ENCODE measurements at places on chromosomes 5 and 9.

- H3K27me3 ChIP-seq = no peaks in the 10 kb centered on the region
- H3K4me3 ChIP-seq = no peak overlapping the region
- no peaks in the 10 kb centered on the region for H3K4me1 ChIP-seq
- no peaks in the 10 kb centered on the region for H3K36me3 ChIP-seq
Measured at GRCh38 chr5:116340799-116341198, 233.8 kb downstream of the SEMA6A start.

DNA sequence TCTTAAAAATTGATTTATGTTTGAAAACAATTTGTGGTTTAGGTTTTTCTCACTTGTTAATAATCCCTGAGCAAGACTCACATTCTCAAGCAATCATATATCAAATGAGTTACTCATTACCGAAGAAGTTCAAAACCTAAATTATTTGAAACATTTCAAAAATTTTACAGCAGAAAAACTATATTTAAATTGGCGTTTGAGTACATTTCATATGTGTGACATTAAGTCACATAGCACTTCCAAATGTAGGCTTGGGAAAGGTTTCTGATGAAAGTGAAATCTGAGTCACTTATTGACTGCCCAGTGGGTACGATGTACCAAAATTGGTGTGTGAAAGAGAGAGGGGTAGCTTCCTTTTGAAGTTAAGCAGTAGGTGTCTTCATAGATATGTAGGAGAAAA lies 411.4 kb upstream of the SGCD start:
- no peak for DNase-seq
- H3K4me3 ChIP-seq = no peak overlapping the region
- H3K36me3 ChIP-seq = no peaks in the 10 kb centered on the region
- H3K27ac ChIP-seq = no peak overlapping the region

GRCh38 chr5:9686216-9686615 lies 56.1 kb upstream of the TAS2R1 start:
- no peak for DNase-seq
- no peak overlapping the region for H3K4me3 ChIP-seq
- H3K27ac ChIP-seq = no peak overlapping the region
- H3K27me3 ChIP-seq = no peaks in the 10 kb centered on the region
- no peaks in the 10 kb centered on the region for H3K36me3 ChIP-seq
- H3K4me1 ChIP-seq = no peaks in the 10 kb centered on the region

- H3K4me3 ChIP-seq = no peak overlapping the region
- peaks cover 23% of the 10 kb centered on the region for H3K4me1 ChIP-seq
- H3K36me3 ChIP-seq = no peaks in the 10 kb centered on the region
- no peaks in the 10 kb centered on the region for H3K27me3 ChIP-seq
- no peak overlapping the region for H3K27ac ChIP-seq
- no peak for DNase-seq
Measured at GRCh38 chr9:35905051-35905781, 786 bp upstream of the HRCT1 start.

DNA sequence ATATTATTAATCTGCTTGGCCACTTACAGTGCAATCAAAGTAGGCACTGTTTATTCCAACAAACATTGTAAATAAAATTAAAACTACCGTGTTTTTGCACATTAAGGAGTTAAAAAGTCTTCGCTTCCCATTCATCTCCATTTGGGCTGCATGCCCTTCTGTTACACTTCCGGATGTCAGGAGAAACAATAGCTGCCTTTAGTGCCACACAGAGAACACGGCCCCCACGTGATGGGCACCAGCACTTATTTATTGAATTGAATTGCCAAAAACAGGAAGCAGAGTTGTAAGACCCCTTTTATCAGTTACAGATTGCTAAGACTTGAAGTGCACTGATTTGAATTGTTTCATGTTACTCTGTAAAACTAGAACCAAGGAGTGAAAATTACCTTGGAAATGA lies 80.4 kb downstream of the LHFPL2 start:
- peaks cover 11% of the 10 kb centered on the region for H3K4me1 ChIP-seq
- H3K27me3 ChIP-seq = no peaks in the 10 kb centered on the region
- H3K36me3 ChIP-seq = no peaks in the 10 kb centered on the region
- no peak overlapping the region for H3K4me3 ChIP-seq
- no peak for DNase-seq

DNA sequence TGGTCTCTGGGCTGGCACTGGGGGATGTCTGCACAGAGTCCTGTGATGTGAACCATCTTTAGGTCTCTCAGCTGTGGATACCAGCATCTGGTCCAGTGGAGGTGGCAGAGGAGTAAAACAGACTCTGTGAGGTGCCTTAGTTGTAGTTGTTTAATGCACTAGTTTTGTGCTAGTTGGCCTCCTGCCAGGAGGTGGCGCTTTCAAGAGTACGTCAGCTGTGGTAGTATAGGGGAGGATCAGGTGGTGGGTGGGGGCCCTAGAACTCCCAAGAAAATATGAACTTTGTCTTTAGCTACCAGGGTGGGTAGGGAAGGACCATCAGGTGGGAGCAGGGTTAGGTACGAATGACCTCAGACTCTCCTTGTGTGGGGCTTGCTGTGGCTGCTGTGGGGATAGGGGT lies 197.1 kb downstream of the TMC1 start:
- no peak overlapping the region for H3K27ac ChIP-seq
- H3K27me3 ChIP-seq = no peaks in the 10 kb centered on the region
- DNase-seq = no peak
- no peak overlapping the region for H3K4me3 ChIP-seq
- H3K4me1 ChIP-seq = peaks cover 2% of the 10 kb centered on the region

- H3K36me3 ChIP-seq = no peaks in the 10 kb centered on the region
- no peaks in the 10 kb centered on the region for H3K27me3 ChIP-seq
- no peak overlapping the region for H3K4me3 ChIP-seq
- no peaks in the 10 kb centered on the region for H3K4me1 ChIP-seq
- no peak for DNase-seq
Measured at GRCh38 chr5:10703676-10704075, 57.4 kb downstream of the DAP start.

DNA sequence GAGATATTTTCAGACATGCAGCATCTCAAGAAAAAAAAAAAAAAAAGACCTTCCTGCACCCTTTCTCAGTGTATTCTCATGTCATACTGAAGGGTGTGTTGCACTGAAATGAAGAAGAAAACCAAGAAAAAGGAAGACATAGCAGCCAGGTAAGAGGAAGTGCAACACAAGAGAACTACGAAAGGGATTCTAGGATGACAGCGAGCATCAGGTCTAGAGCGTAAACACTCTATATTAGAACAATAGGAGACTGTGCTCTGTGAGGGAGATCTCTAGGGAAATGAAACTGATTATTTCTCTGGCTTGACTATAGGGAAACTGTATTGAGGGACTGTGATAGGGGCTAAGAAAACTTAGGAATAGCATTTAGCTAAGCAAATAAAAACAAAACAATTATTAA lies 30.0 kb downstream of the BTF3 start:
- no peaks in the 10 kb centered on the region for H3K36me3 ChIP-seq
- DNase-seq = no peak
- H3K4me1 ChIP-seq = no peaks in the 10 kb centered on the region
- no peaks in the 10 kb centered on the region for H3K27me3 ChIP-seq
- no peak overlapping the region for H3K4me3 ChIP-seq

DNA sequence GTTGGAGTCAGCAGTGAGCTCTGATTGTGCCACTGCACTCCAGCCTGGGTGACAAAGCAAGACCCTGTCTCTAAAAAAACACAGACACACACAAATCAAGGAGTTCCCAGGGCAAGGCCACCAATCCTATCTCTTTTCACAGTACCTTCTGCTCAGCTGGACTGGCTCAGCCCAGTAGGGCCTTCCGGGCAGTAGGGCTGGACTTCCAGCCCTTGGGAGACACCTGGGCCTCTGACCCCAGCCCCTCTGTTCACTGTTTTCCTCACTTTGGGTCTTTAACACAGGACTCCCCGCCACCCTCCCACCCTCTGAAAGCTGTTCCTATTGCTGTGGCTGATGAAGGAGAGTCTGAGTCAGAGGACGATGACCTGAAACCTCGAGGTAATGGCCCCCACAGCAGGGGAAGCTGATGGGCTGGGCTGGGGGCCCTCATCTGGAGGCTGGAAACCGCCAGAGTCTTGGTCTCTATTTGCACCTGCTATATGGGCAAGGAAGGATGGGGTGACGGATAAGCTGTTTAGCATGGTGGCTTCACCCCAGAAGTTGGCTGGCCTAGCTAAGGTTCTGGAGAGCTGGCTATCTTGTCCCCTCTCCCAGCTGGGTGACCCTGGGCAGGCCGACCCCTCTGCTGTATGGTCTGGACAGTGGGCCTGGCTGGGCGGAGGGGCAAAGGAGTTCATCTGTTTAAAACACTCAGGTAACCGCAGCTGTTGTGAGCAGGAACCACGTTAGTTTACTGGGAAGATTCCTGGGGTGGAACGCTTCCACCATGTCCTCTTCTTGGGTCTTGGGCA lies 25.6 kb downstream of the USP20 start:
- H3K4me3 ChIP-seq = no peak overlapping the region
- H3K27me3 ChIP-seq = no peaks in the 10 kb centered on the region
- H3K36me3 ChIP-seq = peaks cover 64% of the 10 kb centered on the region
- H3K4me1 ChIP-seq = no peaks in the 10 kb centered on the region

GRCh38 chr9:129432297-129433154 lies 188.4 kb downstream of the C9orf50 start:
- H3K27me3 ChIP-seq = no peaks in the 10 kb centered on the region
- H3K27ac ChIP-seq = no peak overlapping the region
- H3K4me3 ChIP-seq = no peak overlapping the region

DNA sequence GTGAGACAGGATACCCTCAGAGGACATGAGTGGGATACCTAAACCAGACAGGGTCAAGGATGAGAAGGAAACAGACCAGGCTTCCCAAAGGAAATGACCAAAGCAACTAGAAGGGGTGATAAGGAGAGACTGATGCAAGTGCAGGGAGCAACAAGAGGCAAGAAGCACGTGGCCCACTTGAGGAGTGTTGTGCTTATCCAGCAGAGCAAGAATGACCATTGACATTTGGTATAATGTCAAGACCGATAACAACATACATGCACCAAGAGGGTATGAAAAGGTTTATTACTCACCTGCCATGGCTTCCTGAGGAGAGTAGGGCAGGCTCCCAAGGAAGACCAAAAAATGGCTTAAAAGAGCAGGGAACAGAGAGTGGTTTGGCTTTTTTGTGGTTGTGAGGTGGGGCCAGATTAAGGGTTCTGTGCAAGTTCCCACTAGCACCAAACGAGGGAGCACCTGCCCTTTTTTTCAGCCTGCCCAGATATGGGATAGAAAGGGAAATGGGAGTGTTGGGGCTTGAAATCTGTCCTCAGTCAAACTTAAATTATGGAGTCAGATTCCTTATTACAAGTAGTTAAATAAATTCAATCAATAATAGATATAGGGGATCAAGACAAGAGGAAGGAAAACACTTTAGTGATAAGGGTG lies 513.6 kb downstream of the RASEF start:
- peaks cover 2% of the 10 kb centered on the region for H3K4me1 ChIP-seq
- no peaks in the 10 kb centered on the region for H3K36me3 ChIP-seq
- H3K27me3 ChIP-seq = no peaks in the 10 kb centered on the region
- DNase-seq = no peak
- H3K27ac ChIP-seq = no peak overlapping the region
- H3K4me3 ChIP-seq = no peak overlapping the region

DNA sequence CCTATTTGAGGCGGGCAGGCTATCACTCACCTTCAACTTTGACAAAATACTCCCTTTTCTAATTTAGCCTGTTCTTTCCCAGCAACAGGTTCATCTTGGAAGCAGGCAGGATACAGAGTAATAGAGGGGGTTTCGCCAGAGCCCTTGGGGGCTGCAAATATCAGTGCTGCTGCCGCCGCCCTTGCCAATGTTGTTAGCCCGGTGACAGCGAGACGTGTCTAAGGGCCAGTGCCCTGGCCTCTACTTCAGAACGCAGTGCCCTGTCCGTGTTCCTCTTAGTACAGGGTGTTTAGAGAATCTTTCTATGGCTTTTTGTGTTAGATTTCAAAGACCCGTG lies 703 bp downstream of the FAM120AOS start:
- H3K27me3 ChIP-seq = no peaks in the 10 kb centered on the region

DNA sequence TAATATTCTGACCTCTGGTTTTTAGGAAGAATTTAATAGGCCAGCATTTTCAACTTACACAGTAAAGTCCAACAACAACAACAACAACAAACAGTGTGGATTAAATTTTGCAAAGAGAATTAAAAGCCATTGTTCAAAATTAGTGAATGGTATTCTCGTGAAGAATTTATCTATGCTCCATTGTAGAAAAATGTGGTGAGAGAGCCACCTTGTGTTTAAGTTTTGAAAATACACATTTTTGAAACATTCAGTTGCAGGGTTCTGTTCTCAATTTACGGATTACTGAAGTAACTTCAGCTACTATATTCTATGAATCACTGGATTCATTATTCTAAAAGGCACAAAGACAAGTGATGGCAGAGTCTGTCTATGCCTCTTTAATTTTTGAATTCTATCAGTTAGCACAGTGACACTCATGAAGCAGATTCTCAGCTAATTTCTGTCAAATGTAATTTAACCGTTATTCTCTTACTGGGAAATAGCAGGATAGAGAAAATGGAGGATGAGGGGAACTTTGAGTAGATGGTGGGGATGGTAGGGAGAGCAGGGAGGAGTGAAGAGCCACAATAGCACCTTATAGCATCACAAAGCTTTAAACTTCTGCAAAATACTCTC lies 11.0 kb downstream of the CCDC152 start:
- H3K4me1 ChIP-seq = no peaks in the 10 kb centered on the region
- DNase-seq = no peak
- no peaks in the 10 kb centered on the region for H3K27me3 ChIP-seq
- H3K36me3 ChIP-seq = no peaks in the 10 kb centered on the region

- no peaks in the 10 kb centered on the region for H3K36me3 ChIP-seq
- no peaks in the 10 kb centered on the region for H3K4me1 ChIP-seq
Measured at GRCh38 chr5:93078082-93079038, 502.7 kb downstream of the NR2F1-AS1 start.

DNA sequence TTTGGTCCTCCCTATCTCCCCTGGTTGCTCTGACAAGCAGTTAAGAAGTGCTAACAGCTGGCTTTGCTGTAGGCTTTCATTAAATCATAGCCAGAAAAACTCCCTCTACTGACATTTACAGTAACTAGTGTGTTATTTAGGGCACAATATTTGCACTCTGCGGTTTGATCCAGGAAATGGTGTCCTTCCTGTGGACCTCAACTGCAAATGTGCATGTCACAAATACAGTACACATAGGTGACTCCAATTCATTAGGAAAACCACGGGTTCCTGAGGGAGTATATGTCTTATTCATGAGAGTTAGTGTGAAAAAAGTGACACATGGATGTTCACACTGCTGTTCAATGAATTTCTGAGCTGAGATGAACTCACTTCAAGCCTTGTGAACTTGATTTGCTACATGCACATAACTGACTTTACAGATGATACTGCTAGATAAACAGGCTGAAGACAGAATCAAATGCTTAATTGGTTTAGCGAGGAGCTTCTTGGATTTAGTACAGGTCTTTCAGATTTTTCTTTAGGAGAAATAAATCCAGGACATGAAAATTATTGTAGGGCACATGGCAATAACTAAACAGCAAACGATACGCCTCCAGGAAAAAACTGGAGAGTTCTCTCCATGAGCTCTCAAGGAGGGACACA lies 281.5 kb downstream of the EFNA5 start:
- H3K27me3 ChIP-seq = no peaks in the 10 kb centered on the region
- H3K36me3 ChIP-seq = peaks cover 39% of the 10 kb centered on the region
- H3K27ac ChIP-seq = no peak overlapping the region
- no peak for DNase-seq

- H3K27ac ChIP-seq = no peak overlapping the region
- DNase-seq = no peak
- no peaks in the 10 kb centered on the region for H3K36me3 ChIP-seq
- no peak overlapping the region for H3K4me3 ChIP-seq
Measured at GRCh38 chr9:38062498-38063362, 6.3 kb downstream of the SHB start.

- no peak overlapping the region for H3K4me3 ChIP-seq
- peaks cover 4% of the 10 kb centered on the region for H3K4me1 ChIP-seq
- H3K27me3 ChIP-seq = no peaks in the 10 kb centered on the region
- DNase-seq = no peak
- no peak overlapping the region for H3K27ac ChIP-seq
Measured at GRCh38 chr5:82918311-82919031, 158.7 kb downstream of the TMEM167A start.
